ENCODE measurements at places on chromosomes 13 and 19. TPM values are rescaled to one million over a fixed set of nuclear protein-coding genes. Genes with fewer than 3 reads are reported as not detected.
A peak's percentile ranks its signal among the peaks of the same experiment; 100 is the strongest.

DNA sequence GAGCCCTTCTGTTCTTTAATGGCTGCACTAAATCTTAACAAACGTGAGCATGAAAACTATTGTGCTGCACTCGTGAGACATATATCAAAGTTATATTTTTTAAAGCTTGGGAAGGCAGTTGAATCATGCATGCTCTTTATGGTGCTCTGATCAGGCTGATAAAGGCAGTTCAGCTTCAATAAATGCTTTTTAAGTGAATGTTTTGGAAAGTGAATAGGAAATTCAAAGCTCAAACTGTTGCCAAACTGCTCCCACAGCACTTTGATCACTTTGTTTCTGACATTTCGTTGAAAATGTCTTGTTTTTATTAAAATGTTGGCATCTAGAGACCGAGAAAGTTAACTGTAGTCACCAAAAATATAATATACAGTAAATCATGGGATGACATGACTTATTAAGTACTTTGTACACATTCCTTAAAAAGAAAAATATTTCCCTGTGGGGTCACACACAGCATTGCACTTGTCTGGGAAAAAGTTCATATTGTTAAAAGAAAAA is 625.7 kb upstream of the PCDH9 start:
- H3K27ac ChIP-seq = no peak overlapping the region
- H3K36me3 ChIP-seq = no peaks in the 10 kb centered on the region
- no peaks in the 10 kb centered on the region for H3K27me3 ChIP-seq
- DNase-seq = no peak
- no peak overlapping the region for H3K4me3 ChIP-seq

DNA sequence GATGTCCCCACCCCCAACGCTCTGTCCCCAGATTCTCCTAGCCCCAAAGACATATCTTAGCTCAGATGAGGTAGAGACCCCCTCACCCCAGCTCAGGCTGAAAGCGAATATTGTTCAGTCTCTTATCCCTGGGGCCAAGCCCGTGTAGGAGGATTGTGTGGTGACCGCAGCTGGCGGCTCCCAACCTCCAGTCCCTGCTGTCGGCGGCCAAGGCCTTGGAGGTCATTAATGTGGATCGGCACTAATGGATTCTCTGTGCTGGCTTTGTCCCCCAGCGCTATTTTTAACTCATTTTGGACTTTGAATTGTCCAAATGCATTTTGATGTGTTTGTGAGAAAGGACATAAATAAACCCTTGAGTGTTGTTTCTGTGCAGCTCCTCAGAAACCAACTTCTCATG is 124.2 kb downstream of the UQCRFS1 start:
- no peak overlapping the region for H3K4me3 ChIP-seq
- H3K27ac ChIP-seq = no peak overlapping the region
- DNase-seq = no peak
- H3K27me3 ChIP-seq = no peaks in the 10 kb centered on the region

GNG8 gene
- not detected for total RNA-seq

LRRC25 gene
- not detected for total RNA-seq

DNA sequence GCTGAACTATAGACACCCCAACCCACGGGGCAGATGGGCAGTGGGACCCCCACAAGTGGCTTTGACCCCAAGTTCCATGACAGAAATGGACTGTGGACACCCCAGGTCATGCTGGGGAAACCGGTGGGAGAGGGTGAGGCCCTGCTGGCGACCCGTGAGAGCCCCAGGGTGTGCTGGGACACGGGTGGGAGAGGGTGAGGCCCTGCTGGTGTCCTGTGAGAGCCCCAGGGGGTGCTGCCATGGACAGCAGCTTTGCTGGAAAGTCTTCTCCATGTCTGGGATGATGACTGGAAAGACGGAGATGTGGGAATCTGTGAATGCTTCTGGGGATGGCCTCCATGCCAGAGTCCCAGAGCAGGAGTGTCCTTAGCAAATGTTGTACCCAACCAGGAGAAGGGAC is 148.4 kb downstream of the URI1 start:
- H3K36me3 ChIP-seq = no peaks in the 10 kb centered on the region
- no peak overlapping the region for H3K27ac ChIP-seq
- no peak overlapping the region for H3K4me3 ChIP-seq
- peaks cover 2% of the 10 kb centered on the region for H3K4me1 ChIP-seq
- no peaks in the 10 kb centered on the region for H3K27me3 ChIP-seq

- H3K4me3 ChIP-seq = no peak overlapping the region
- H3K4me1 ChIP-seq = peaks cover 5% of the 10 kb centered on the region
- no peaks in the 10 kb centered on the region for H3K27me3 ChIP-seq
- no peaks in the 10 kb centered on the region for H3K36me3 ChIP-seq
- DNase-seq = no peak
These were observed 242.1 kb downstream of the KLF5 start for GRCh38 chr13:73300718-73301425.

FGF21 gene
- not detected for total RNA-seq

DNA sequence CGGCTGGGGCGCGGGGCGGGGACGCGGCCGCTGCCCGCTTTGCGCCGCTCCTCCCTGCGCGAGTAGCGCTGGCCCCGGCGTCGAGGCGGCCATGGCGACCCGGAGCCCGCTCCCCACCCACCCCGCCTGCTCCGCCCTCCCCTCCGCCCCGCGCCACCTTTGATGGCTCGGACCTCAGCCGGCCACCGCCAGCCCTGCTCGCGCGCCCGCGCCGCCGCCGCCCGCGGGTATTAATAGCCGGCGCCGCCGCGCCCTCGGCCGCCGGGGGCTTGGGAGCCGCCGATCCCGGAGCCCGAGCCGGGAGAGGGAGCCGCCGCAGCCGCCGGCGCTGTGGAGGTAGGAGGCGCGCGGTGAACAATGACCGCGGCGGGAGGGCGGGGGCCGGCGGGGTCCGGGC is 261 bp downstream of the FARP1 start:
- no peaks in the 10 kb centered on the region for H3K36me3 ChIP-seq
- DNase-seq = no peak
- H3K4me1 ChIP-seq = peaks cover 8% of the 10 kb centered on the region
- peaks cover 63% of the 10 kb centered on the region for H3K27me3 ChIP-seq
- H3K4me3 ChIP-seq = no peak overlapping the region
- no peak overlapping the region for H3K27ac ChIP-seq

OR4F17 gene
- total RNA-seq = not detected

GRCh38 chr13:109737046-109737573 is 49.3 kb downstream of the IRS2 start:
- H3K36me3 ChIP-seq = no peaks in the 10 kb centered on the region
- H3K27me3 ChIP-seq = no peaks in the 10 kb centered on the region
- no peak overlapping the region for H3K4me3 ChIP-seq
- no peak overlapping the region for H3K27ac ChIP-seq
- no peak for DNase-seq

DNA sequence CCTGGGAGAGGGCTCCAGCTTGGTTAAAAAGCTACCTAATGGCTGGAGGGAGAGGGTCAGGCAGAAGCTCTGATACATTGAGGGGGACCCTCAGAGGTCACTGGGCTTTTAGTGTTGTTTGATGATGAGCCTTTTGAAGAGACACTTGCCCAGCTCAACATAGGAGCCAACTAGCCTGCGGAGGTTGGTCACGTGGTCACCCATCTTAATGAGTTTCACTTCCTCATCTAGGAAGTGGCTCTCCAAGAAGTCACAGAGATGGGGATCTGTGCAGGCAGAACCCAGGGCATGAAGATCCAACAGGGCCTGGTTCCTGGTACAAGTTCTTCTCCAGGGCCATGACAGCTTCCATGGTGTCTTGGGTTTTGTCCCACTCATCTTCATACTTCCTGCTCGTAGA is 33.4 kb downstream of the IPO5 start:
- H3K27me3 ChIP-seq = no peaks in the 10 kb centered on the region
- H3K27ac ChIP-seq = peak overlapping the region; percentile 19
- peaks cover 40% of the 10 kb centered on the region for H3K36me3 ChIP-seq
- H3K4me1 ChIP-seq = peaks cover 6% of the 10 kb centered on the region
- no peak for DNase-seq
- H3K4me3 ChIP-seq = no peak overlapping the region

- H3K4me3 ChIP-seq = no peak overlapping the region
- peak; percentile 64 for DNase-seq
- peaks cover 59% of the 10 kb centered on the region for H3K36me3 ChIP-seq
- peaks cover 24% of the 10 kb centered on the region for H3K4me1 ChIP-seq
These were observed 101.3 kb upstream of the SLC15A1 start for GRCh38 chr13:98853771-98854221.

All from activated CD4-positive, alpha-beta T cell treated with anti-CD3 and anti-CD28 coated beads, Interleukin-2, amount 10 ng/mL, durations not matched to agents 7 days and 5 days (primary cell).